Esophagus mucosa (tissue), 1 donor: ENCODE measurements at places on chromosomes 5 and 9. TPM values are rescaled to one million over a fixed set of nuclear protein-coding genes. Genes with fewer than 3 reads are reported as not detected.

Gene CCL27
- 0.20 TPM for total RNA-seq

Gene NUTM2G
- total RNA-seq = not detected

Gene SURF1
- total RNA-seq = 25.4 TPM

Gene PWWP2A
- 9.6 TPM for total RNA-seq

Gene MORN5
- not detected for total RNA-seq

Gene PCDHB16
- total RNA-seq = 0.48 TPM

Gene PAPPA
- total RNA-seq = 9.4 TPM

Gene RNF44
- total RNA-seq = 22.0 TPM

Gene GADD45G
- 1.6 TPM for total RNA-seq

Gene FSTL4
- total RNA-seq = 2.8 TPM

Gene PCDHB4
- total RNA-seq = 0.52 TPM

Gene ABITRAM
- 15.0 TPM for total RNA-seq

Gene NREP
- 18.3 TPM for total RNA-seq
